Activated T-cell treated with anti-CD3 and anti-CD28 coated beads, Interleukin-2, amount 50 U/mL, for 1 hour (primary cell): ENCODE measurements at places on chromosomes 5 and 9.

GRCh38 chr5:135534609-135535419 is 950 bp downstream of the NEUROG1 start:
- no peak for DNase-seq

DNA sequence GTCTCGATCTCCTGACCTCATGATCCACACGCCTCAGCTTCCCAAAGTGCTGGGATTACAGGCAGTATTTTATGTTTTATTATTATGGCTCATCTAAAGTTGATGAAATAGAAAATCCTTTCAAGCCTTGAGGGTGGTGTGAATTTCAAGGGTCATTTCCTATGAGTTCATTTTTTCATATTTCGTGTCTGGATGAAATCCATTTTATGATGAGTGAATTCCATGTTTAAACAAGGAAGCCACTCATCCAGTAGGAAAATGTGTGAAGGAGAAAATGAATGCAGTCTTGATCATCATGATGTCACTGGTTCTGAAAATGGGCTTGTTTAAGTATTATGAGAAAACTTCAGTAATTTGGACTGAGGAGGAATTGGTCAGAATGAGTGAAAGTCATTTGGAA is 74.6 kb upstream of the ZSWIM6 start:
- DNase-seq, result no peak

DNA sequence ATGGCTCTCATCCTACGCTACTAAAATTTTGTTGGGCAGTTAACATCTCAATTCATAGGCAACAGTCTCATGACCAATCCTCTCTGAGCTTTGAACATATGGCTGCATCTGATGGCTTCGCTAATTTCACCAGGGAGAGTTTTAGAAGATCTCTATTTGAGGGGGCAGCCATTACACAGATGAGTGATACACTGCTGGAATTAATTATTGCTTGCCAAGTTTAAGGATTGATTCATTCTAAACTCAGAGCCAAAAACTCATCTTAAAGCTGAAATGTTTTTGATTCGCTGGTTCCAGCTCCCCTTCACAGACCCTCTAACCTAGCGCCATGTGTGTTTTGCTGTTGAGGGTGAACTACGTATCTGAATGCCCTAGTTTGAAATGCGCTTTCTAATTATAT is 519.9 kb upstream of the WWC1 start:
- no peak for DNase-seq

DNA sequence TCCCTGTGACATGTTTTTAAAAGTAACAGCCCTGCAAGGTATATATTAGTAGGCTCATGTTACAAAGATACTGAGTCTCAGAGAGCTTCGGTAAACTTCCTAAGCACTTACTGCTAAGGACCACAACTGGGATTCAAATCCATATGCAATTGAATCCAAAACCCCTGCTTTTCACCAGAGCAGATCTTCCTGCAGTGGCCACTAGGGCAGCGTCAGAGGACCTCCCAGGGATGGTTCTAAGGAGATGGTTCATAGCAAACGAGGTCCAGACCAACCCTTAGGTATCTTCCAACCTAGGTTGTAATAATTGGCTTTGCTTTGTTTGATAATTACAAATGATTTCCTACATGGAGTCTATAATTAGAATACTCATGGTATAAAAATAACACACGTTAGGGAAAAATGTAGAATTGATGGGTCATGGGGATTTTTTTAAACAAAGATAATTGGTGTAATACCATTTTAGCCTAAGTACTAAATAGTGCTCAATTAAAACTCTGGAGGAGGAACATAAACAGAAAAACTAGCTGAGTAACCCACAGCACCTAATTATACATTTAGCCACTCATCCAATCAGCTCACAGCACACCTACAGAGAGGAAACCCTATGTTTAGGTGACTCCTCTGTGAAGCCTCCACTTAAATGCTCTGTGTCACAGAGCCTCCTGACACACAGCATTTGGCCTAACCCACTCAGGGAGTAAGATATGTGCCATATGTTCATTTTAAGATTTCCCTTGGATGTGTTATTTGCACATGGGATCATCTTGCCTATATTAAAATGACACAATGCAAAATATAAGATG is 10.0 kb upstream of the CAST start:
- DNase-seq, result no peak

DNA sequence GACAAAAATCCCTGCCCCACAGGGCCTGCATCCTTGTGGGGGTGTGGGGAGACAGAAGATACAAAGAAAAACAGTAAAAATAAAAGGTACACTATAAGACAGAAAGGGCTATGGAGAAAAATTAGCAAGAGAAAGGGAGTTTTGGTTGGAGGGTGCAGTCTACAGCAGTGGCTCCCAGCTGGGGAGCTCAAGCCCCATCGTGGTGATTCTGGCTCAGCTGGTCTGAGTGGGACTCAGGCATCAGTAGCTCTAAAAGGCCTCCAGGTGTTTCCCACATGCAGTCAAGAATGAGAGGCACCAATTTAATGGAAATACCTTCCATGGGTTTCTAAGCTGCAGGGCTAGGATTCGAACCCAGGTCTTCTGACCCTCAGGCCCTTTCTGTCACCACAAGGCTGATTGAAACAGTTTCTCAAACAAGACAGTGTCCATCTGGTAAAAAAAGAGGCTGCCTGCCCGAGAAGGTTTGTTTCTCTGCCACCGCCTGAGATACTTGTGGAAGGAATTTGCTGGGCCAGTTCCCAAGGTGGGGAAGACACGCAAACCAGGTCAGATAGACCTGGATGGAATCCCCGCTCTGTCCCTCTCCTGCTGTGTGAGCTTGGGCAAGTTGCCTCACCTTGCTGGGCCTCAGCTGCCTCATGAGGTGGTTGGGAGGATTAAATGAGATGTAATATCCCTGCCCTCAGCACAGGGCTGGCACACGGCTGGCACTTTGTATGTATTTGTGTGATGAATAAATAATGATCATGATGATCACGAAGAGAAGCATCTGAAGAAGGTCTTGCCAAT is 43.1 kb downstream of the COL27A1 start:
- no peak for DNase-seq

GRCh38 chr9:27003426-27004077 is 1.9 kb downstream of the LRRC19 start:
- DNase-seq, result no peak
